ENCODE measurements at places on chromosomes 7 and 10.

DNA sequence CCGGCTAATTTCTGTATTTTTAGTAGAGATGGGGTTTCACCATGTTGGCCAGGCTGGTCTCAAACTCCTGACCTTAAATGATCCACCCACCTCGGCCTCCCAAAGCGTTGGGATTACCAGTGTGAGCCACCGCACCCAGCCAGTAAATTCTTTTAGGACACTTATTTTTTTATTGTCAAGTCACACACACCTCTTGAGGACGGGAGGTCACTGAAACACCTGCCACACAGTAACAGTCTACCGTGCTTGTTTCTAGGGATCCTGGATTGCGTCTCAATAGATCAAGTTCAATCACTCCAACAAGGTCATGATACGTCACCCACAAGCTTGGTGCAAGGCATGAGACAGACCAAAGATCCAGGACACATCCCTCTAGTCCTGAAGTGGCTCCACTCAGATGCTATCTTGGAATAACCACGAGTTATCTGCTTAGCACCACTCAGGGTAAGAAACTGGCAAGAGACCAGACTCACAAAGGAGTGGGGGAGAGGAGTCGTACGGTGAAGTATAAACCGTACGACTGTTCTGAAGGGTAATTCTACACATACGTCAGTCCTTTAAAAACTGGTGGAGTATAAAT is 58.9 kb upstream of the NCAPG2 start:
- DNase-seq, result no peak

- DNase-seq, result no peak
These were observed 125.3 kb downstream of the RAB11FIP2 start for GRCh38 chr10:117921421-117921820.

- no peak for DNase-seq
These were observed 221.1 kb upstream of the TCF7L2 start for GRCh38 chr10:112728997-112729396.

DNA sequence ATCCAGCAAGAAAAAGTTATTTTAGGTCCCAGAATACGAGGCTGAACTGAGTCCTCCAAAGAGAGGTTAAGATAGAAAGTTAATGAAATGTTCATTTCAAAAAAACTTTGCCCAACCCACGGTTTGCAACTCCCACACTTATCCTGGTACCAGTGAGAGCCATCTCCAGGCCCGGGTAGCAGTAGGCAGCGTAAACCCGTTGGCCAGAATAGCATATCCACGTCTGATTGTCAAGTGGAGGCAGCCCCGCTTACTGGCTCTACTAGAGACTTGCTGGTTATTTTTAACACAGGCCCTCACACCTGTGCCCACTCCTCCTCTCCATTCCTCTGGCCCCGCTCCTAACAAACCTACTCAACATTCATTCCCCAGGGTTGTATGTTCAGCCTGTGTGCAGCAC is 109.7 kb downstream of the HIP1 start:
- no peak for DNase-seq

GRCh38 chr10:35577926-35578617 is 27.1 kb upstream of the GJD4 start:
- no peak for DNase-seq

- DNase-seq, result no peak
These were observed 23.4 kb downstream of the RPP38 start for GRCh38 chr10:15120523-15120922.

- DNase-seq, result peak; percentile 19
These were observed 111.4 kb downstream of the COL28A1 start for GRCh38 chr7:7424151-7424873.

All from activated CD4-positive, alpha-beta T cell treated with anti-CD3 and anti-CD28 coated beads, Interleukin-2, amount 50 U/mL, for 24 hours (primary cell).